CD4-positive, alpha-beta T cell treated with Interleukin-4 for 1 hour (primary cell): ENCODE measurements at places on chromosomes 5 and 9.

DNA sequence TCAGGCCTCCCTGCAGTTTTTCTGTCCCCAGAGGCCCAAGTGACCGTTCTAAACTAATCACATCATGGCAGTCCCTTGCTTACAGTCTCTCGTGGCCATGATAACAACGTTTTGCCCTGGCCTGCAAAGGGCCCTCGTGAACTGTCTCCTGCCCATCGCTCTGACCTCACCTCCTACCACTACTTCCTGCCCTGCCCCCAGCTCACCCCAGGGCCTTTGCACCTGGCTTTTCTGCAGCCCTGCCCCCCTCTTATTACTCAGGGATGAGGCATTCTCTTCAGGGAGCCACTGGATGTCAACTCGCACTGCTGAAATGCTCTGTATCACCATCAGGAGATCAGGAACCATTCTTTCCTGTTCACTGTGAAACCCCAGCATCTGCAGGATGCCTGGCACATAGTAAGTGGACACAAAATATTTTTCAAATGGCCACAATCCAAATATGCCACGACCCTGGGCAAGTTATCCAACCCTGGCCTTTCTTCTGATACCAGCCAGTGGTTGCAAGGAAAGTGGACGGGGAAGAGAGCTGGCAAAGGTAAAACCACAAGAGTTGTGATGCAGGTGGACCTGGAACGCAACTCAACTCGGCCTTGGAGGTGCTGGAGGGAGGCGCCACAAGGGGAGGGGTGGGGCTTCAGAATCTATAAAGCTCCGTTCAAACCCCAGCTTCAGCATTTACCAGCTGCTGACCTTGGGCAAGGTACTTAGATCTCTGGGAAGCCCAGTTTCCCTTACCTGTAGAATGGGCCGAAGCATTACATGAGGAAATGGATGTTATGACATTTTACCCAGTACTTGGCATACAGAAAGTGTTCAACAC, 1.7 kb downstream of the SNCB start:
- DNase-seq = no peak

GRCh38 chr9:131748411-131748955, 8.6 kb upstream of the RAPGEF1 start:
- no peak for DNase-seq

DNA sequence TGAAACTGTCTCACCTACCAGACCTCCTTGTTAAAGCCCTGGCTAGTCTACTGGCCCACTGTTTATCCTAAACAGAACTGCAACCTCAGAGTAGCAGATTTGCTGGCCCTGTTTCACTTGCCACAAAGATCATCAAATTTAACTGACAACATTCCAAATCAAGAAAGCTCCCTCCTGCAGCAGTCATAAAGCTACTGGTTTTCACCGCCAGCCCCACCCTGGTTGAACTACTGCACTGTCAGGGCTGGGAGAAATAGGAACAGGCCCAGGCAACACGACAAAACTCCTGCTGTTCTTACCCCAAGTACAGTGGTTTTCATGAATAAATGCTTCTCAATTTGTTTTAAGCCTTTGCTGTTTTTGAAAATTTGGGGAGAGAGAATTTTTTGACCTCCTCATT, 63.0 kb downstream of the NR6A1 start:
- no peak for DNase-seq

DNA sequence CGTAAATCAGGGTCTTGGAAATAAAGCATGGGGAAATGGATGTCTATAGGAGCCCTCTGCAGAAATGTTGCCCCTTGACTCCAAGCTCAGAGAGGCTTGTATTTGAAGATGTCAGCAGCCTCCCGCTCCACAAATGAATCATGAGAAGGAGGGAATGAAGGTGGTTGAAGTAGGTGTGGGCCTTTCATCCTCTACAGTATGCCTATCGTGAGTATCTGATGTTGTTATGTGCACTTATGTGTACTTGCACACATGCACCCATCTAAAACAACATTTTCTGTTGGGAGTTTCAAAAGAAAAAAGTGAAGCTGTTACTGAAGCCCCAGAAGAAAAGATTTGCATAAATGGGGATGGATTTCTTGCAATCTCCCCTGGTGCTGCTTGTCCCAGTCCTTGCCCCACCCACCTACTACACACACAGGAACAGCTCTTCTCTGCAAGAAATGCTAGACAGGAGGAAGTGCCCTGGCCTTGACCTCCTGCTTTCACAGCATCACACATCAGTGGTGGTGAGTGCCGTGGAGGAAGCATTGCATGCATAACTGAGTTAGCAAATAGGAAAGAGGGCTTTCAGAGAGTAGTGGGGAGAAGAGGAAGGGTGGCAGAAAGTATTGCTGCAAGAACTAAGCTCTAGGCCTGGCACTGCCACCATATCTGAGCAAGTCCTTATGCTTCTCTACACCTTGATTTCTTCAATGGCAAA, 156.1 kb downstream of the SNX18 start:
- peak; percentile 83 for DNase-seq

GRCh38 chr9:2151171-2151570, 136.0 kb downstream of the SMARCA2 start:
- DNase-seq = no peak

- DNase-seq = no peak
Observed at GRCh38 chr9:82539146-82539545, 523.8 kb downstream of the RASEF start.

GRCh38 chr5:79031485-79031867, 38.0 kb downstream of the DMGDH start:
- no peak for DNase-seq

- DNase-seq = no peak
Observed at GRCh38 chr9:77896269-77896937, 135.2 kb downstream of the GNAQ start.

DNA sequence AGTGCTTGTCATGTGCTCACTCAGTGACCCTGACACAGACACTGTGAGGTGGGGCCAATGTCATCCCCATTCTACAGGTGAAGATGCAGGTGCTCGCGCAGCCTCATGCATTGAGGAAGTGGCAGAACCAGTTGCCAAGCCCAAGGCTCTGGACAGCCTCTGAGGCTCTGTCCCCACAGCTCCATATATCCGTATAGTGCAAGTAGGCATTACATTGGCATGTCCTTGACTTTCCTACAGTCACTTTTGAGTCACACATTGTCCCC, 58.8 kb upstream of the ANGPTL2 start:
- DNase-seq = no peak
